NCI-H446 (cell line): ENCODE measurements at places on chromosomes 12 and 14.

GRCh38 chr14:85934123-85934885 is 404.4 kb downstream of the FLRT2 start:
- DNase-seq: no peak

GRCh38 chr12:30753751-30754382 is 884 bp downstream of the CAPRIN2 start:
- no peak for DNase-seq

DNA sequence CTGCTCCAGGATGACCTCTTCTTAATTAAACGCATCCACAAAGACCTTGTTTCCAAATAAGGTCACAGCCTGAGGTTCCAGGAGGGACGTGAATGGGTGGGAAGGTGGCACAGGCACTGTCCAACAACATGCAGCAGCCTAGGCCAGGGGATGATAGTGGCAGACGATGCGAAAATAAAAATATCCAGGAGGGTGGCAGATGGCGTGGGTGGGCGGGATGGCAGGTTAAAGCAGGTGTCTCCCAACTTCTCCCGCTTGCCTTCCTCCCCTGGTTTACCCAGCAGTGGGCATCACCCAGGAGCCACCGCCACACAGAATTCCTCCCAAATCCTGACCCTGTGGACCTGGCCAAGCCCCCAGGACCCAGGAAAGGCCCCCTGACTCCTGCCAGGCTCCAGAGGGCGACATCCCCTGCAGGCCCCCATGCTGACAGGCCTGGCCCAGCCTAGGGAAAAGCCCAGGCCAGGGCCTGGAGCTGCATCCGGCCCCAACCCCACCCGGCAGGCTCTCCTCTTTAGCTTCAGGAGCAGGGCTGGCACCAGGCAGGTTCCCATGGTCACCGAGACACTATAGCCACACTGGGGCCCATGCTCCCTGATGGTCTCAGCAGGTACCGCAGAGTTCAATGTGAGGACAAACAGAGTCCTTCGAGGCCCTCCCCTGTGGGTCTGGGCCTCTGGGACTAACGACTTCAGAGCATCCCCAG is 9.7 kb downstream of the NCOR2 start:
- DNase-seq: no peak

- no peak for DNase-seq
These were observed 2.9 kb downstream of the RFX4 start for GRCh38 chr12:106585521-106586277.

DNA sequence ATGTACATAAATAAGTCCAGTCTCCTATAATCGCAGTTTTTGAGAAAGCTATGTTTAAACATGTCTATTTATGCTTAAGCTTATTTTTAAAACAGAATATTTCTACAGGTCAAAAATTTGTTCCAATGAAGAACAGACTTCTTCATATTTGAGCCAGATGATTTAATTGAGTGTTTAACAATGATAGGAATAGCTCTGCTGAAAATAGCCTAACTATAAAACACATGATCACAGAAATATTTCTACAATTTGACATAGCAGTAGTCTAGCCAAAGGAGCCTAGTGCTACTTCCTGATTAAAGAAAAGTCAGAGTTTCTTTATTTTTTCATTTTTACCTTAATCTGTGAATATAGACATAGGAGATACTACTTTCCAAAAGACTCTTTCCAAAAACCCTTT is 29.4 kb downstream of the DCP1B start:
- no peak for DNase-seq

- DNase-seq: no peak
These were observed at the start of gene NDRG2 for GRCh38 chr14:21024585-21025370. NDRG2 (minus strand) TSS chr14:21025061; CDS start chr14:21023315, 1,746 bp downstream.

GRCh38 chr12:95187865-95188415 is 29.3 kb downstream of the FGD6 start:
- DNase-seq: no peak

GRCh38 chr12:51020448-51021182 is 5.6 kb downstream of the SLC11A2 start:
- no peak for DNase-seq

- no peak for DNase-seq
These were observed 113.0 kb upstream of the NTF3 start for GRCh38 chr12:5318874-5319273.

DNA sequence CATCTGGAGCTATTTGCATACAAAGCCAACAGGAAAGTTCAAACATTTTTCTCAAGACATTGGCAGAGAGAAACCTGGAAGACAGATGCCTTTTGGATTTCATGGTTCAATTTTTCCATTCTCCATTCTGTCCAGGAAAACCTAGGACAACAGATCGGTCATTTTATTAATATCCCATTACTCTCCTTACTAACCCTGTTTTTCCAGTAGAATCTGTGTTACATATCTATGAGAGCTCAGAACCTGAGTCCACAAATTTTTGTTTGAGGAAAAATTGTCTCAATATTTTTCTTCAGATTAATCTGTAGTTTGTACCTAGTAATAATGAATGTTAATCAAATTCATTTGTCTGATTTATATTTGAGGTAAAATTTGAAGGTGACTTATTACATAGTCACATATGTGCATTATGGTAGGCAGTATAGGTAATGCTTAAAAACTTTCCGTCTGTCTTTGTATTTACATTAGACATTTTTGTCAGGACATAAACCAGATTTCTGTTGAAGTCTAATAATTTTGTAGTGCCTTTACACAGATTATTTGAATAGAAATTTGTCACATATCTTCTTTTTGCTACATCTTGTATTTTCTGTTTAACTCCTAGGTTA is 75.3 kb downstream of the CCDC91 start:
- DNase-seq: no peak

DNA sequence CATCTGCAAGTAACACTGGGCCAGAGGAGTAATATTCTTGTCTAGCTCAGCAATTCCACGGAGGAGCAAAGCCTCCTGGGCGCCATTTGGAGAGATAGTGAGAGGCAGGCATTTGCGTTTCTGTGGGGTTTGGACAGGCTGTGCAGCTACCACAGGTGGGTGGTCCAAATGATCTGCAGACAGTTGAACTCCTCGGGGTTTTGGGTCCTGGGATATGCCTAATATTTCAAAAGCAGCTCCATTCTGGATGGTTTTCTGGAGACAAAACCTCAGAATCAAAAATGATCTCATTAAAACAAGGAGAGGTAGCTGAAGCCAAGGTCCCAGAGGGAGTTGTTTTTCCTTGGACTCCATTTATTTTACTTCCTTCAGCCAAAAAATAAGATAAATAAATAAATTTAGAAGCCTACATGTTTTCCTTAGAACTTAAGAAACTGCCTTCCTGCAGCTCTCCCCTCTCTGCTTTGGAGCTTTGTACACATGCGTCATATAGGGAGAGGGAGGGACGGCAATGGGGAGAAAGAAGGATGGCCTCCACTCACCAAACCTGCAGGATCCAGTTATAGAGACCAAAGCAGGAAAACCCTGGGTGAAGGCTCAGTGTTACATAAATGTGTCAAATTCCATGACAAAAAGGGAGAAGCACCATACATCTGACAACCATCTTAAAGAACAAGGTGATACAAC is 227.3 kb upstream of the DAAM1 start:
- no peak for DNase-seq

- DNase-seq: no peak
These were observed 442.8 kb downstream of the ATP23 start for GRCh38 chr12:58384196-58384595.

- DNase-seq: no peak
These were observed 84.9 kb downstream of the PPFIBP1 start for GRCh38 chr12:27608890-27609289.

GRCh38 chr14:106044949-106045596 is 518.7 kb downstream of the TMEM121 start:
- DNase-seq: no peak
